ENCODE measurements at places on chromosomes 4 and X.

- DNase-seq, result peak; percentile 43
These were observed 111.9 kb downstream of the SORBS2 start for GRCh38 chr4:185700048-185700447.

DNA sequence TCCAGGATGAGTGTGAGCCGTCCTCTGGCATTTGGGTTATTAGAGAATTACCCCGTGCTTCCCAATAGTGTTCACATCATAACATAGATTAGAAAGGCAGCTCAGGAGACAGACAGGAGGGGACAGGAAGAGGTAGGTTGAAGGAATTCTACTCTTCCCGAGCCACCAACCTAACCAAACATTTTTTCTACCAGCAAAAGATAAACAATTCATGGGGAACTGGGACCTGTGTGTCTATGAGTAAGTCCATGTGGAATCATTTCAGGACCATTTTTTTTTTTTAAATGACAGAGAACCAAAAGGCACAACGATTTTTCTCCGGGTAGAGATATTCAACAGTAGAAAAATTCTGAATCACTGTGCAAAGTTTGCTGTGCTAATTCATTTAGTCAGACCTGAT is 174.2 kb upstream of the ETNPPL start:
- DNase-seq, result no peak

DNA sequence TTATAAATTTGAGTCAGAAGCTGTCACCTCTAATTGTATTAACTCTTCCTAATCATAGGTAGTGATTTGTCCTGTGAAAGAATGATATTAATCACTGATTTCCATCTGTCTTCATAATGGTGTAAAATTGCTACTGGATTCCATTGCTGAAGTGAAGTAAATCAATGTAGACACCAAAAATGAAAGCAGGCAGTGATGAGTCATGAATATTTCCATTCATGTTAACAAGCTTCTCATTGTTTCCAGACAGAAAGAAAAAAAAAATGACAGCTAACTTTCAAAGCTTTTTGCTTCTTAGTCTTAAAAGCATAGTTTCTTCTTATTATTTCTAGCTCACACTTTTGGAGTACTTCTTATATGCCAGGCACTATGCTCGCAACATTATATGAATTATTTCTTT is 21.5 kb downstream of the FAM114A1 start:
- DNase-seq, result peak; percentile 64

GRCh38 chr4:110632506-110633357 is 9.9 kb upstream of the PITX2 start:
- DNase-seq, result no peak

GRCh38 chr4:3385711-3386420 is 55.9 kb upstream of the HGFAC start:
- DNase-seq, result peak; percentile 68

- peak; percentile 31 for DNase-seq
These were observed 48.3 kb upstream of the NAP1L2 start for GRCh38 chrX:73262991-73263390.

- peak; percentile 84 for DNase-seq
These were observed 635.9 kb upstream of the FRG1 start for GRCh38 chr4:189304809-189305208.

DNA sequence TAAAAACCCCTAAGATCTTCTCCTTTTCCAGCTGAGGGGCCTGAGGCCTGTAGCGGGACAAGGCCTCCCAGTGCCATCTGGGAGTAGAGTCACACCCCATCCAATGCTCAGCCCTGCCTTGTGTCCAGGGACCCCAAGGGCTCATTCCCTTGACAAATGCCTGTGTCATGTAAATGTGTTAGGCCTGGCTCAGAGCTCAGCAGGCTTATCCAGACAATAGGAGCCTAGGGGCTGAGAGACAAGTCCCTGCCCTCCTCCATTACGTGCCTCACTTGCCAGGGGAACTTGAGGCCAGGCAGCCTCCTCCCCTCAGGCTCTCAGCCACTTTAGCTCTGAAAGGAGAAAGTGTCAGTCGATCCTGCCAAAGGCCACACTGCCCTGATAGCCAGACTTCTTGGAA is 166.8 kb upstream of the MAMLD1 start:
- DNase-seq, result no peak

DNA sequence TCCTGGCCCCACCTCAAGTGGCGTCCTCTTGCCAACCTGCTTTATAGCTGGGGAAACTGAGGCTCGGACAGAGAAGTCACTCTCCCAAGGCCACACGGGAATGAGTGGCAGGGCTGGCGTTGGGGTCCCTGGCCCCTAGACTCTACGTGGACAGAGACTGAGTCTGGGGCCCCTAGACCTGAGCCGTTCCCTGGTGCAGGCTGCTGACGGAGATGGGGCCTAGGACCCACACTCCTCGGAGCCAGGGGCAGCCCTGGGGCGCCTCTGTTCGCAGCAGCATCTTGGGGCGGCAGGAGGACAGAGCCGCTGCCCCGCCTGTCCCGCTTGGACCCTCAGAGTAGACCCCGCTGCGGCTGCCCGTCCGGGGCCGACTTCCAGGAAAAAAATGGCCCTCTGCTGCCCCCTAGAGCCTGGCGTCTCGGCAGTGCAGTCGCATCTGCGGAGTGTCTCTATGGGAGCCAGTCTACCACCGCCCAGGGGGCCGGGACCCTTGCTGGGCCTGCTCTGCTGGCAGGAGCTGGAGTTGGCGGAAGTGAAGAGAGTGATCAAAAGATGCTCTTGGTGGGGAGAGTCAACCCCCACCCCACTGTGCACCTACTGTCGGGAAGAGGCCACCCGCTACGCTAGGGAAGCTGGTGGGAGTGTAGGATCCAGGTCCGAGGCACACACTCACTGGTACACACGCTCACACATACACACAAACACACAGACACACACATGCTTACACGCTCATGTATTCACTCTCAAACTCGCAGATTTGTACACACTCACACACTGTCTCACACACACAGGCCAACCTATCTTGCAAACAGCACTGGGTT is 220.1 kb downstream of the AFAP1 start:
- DNase-seq, result peak; percentile 38

GRCh38 chr4:160604541-160604940 is 1501.7 kb downstream of the RAPGEF2 start:
- no peak for DNase-seq

DNA sequence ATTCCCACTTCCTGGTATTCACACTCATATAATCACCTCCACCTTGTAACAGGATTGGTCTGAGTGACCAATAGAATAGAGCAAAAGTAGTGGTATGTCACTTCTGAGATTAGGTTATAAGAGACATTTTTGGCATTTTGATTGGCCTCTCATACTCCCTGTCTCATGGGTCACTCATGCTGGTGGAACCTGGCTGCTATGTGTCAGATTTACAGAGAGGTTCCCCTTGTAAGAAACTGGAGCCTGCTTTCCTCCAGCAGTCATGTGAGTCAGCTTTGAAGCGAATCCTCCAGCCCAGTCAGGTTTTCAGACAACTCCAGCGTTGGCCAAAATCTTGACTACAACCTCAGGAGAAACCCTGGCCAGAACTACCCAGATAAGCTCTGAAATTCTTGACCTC is 2.6 kb upstream of the OTUD4 start:
- DNase-seq, result no peak

DNA sequence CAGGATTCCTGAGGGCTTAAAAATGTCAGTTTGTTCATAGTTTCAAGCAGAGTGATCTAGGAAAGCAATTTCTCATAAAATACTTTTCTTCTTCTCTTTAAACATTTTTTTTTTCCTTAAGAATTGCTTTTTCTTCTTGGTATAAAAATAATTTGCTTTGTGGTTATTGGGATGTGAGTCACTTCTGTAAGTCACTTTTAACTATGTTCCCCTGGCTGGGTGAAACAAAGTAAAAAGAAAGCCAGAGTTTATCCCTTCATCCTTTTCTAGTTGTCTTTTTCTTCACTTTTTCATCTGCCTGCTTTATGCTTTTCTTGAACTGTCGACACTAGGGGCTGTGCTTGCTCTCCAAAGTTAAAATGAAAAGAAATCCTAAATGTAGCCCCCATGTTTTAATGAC is 33.5 kb downstream of the ARSJ start:
- no peak for DNase-seq

- no peak for DNase-seq
These were observed 89.8 kb upstream of the ACSL4 start for GRCh38 chrX:109822861-109823260.

DNA sequence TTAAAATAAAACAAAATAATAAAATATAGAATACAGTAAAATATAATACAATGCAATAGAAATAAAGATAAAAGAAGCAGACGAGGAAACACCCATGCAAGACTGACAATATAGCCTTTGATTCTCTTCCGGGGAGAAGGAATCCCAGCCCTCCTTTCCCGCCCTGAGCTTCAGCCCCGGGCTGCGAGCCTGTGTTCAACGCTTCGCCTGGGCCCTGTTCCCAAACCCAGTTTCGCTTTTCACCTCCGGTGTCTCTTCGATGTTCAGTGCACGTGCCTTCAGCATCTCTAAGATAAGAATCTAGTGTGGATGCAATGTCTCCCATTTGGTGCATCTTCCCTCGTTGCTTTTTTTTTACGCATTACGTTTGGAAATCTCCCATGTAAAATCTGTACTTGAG is 38.4 kb upstream of the ARSD start:
- no peak for DNase-seq

GRCh38 chrX:139932073-139932900 is 566 bp downstream of the ATP11C start:
- DNase-seq, result peak; percentile 31

- DNase-seq, result no peak
These were observed 57.8 kb upstream of the NKX1-1 start for GRCh38 chr4:1463927-1464540.

- DNase-seq, result peak; percentile 77
These were observed 121.7 kb upstream of the DIPK2B start for GRCh38 chrX:45322382-45322781.

GRCh38 chr4:15587649-15588048 is 67.5 kb downstream of the FBXL5 start:
- DNase-seq, result peak; percentile 53

- DNase-seq, result peak; percentile 38
These were observed 83.8 kb downstream of the CCKAR start for GRCh38 chr4:26406346-26406975.

DNA sequence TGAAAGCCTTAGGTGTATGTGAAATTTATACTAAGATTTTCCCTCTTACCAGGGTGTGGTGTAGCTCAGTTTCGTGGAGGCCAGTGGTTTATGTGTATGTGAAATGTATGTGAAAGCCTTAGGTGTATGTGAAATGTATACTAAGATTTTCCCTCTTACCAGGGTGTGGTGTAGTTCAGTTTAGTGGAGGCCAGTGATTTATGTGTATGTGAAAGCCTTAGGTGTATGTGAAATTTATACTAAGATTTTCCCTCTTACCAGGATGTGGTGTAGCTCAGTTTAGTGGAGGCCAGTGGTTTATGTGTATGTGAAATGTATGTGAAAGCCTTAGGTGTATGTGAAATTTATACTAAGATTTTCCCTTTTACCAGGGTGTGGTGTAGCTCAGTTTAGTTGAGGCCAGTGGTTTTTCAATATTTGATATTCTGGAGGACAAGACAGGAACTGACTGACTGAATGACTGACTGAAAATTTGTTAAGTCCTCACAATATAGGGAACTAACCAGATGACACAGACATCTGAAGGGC is 143.7 kb downstream of the NEXMIF start:
- DNase-seq, result no peak

DNA sequence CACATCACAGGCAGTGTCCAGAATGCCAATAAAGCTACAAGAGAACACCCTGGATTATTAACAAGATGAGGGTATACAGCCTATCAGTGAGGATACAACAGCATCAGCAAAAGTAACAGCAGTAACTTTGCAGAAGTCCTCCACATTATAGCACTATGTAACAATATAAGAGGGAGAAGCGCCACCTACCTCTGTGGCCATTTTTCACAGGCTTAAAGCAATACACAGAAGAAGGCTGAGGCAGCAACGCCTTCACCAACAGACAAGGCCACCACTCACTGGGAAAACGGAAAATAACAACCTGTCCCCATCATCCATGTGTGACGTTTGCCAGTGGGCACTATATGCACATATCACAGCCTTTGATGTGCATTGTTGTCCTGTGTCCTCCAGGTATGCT is 12.5 kb downstream of the RTL8B start:
- DNase-seq, result no peak

- no peak for DNase-seq
These were observed 272.8 kb upstream of the TENM3 start for GRCh38 chr4:181970366-181970765.

DNA sequence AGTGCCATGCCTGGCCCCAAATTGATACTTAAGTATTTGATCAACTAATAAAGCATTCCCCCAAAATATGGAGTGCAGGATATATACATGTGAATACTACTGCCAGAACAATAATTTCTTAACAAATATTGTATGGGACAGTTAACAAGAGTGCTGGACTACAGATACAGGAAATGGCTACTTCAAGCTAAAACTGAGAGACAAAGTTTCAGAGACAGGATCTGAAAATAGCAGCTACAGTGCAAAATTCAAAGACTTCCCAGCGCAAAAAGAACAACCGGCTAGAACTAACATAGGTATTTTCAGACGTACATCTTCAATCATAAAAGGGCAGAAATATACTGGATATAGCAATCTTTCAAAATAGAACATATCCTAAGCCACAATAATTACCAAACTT is 6.3 kb downstream of the ATRX start:
- DNase-seq, result no peak

GRCh38 chr4:110414561-110414920 is 61.4 kb upstream of the ENPEP start:
- DNase-seq, result no peak

GRCh38 chr4:169428376-169428775 is 157.6 kb upstream of the SH3RF1 start:
- DNase-seq, result no peak

- DNase-seq, result no peak
These were observed 89.3 kb upstream of the MAML3 start for GRCh38 chr4:140243278-140243753.

DNA sequence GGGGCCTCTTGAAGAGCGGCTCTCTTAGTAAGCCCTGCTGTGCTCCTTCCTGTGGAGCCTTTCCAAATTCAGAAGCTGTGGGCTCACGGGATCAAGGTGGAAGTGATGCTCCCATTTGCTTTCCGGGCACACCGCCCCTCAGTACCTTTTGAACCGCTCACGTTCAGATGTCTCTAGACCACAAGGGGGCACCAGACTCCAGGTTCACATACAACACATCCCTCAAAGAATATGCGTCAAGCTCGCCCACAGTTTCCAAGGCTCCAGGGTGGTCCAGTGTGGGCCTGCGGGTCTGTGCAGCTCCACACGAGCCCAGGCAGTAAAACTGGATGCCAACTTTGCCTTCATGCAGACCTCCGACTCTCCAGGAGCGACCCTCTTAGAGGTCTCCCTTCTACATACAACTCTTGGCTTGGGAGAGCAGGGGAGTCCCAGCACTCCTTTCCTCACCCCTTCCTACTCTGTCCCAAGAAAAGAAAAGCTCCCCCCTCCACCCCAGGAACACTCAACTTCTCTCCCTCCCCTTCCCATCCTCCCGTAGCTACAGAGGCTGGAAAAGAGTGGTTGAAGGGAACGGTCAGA is 11.0 kb downstream of the SUPT20HL1 start:
- peak; percentile 74 for DNase-seq

DNA sequence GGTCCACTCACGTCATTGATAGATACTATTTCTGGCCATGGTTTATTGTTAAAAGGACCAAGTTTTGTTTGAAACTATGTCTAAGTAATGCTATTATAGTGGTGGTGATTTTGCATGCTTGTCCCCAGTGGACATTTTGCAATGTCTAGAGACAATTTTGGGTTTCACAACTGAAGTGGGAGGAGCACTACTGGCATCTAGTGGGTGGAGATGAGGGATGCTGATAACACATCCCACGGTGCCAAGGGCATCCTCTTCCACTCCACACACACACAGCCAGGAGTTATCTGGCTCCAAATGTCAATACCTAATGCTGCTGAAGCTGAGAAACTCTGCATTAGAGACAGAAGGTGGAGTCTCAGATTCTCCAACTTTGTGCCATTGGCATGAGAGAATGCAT is 131.2 kb downstream of the FRMPD4 start:
- peak; percentile 29 for DNase-seq
